ENCODE measurements at places on chromosomes 3 and 15. TPM values are rescaled to one million over a fixed set of nuclear protein-coding genes. Genes with fewer than 3 reads are reported as not detected.

Gene SERINC4
- total RNA-seq, result 0.08 TPM

Gene ZNF501
- total RNA-seq, result not detected

Gene TICRR
- 13.6 TPM for total RNA-seq

Gene FBXL22
- total RNA-seq, result 0.18 TPM

Gene PLCB2
- total RNA-seq, result 0.70 TPM

Gene DLEC1
- total RNA-seq, result 0.05 TPM

Gene ARHGEF26
- 6.7 TPM for total RNA-seq

Gene GOLGA8K
- 0.89 TPM for total RNA-seq

Gene BOC
- 6.5 TPM for total RNA-seq

Gene PLAAT1
- not detected for total RNA-seq

Gene GTF2A2
- 188 TPM for total RNA-seq

Gene VPS13C
- total RNA-seq, result 9.6 TPM

Gene ST3GAL6
- 1.2 TPM for total RNA-seq

Gene FAM81A
- total RNA-seq, result 12.7 TPM

Gene TMEM212
- not detected for total RNA-seq

Gene TM6SF1
- total RNA-seq, result not detected

Gene C3orf85
- total RNA-seq, result not detected

Gene CPNE9
- 0.14 TPM for total RNA-seq

Gene SKOR1
- total RNA-seq, result 0.05 TPM

Gene CTXN2
- total RNA-seq, result 0.05 TPM

Gene DUOXA1
- total RNA-seq, result 0.14 TPM

Gene DNAH1
- 1.1 TPM for total RNA-seq

Gene GRIP2
- total RNA-seq, result 1.9 TPM

Gene TTLL13
- total RNA-seq, result 0.09 TPM

Gene ATP10A
- total RNA-seq, result 7.3 TPM

Gene SLC22A13
- total RNA-seq, result 0.13 TPM

Gene ZNF80
- not detected for total RNA-seq

Gene FOXP1
- total RNA-seq, result 10.2 TPM

Gene GRK7
- total RNA-seq, result not detected

Gene LEO1
- 47.2 TPM for total RNA-seq

Gene CFAP100
- total RNA-seq, result not detected

Gene SELENOS
- total RNA-seq, result 142 TPM

Gene TF
- 0.69 TPM for total RNA-seq

Gene SLC24A1
- total RNA-seq, result 4.3 TPM

Gene MEX3B
- total RNA-seq, result 5.2 TPM

Gene MEIS2
- total RNA-seq, result 8.7 TPM

Gene A4GNT
- total RNA-seq, result not detected

Gene GMPPB
- 22.0 TPM for total RNA-seq

Gene CELF6
- total RNA-seq, result 0.13 TPM

Gene SLC6A1
- not detected for total RNA-seq

Gene IL17RE
- total RNA-seq, result 1.1 TPM

Gene MESP2
- 0.54 TPM for total RNA-seq

Gene PRC1
- 203 TPM for total RNA-seq

Gene SHC4
- total RNA-seq, result 0.95 TPM

Gene CNTN3
- total RNA-seq, result not detected

Gene OXTR
- 10.4 TPM for total RNA-seq
